NCI-H187 (cell line): ENCODE measurements at places on chromosomes 5 and 9.
A peak's percentile ranks its signal among the peaks of the same experiment; 100 is the strongest.

- DNase-seq: no peak
These were observed 242.5 kb downstream of the MLLT3 start for GRCh38 chr9:20379804-20380225.

DNA sequence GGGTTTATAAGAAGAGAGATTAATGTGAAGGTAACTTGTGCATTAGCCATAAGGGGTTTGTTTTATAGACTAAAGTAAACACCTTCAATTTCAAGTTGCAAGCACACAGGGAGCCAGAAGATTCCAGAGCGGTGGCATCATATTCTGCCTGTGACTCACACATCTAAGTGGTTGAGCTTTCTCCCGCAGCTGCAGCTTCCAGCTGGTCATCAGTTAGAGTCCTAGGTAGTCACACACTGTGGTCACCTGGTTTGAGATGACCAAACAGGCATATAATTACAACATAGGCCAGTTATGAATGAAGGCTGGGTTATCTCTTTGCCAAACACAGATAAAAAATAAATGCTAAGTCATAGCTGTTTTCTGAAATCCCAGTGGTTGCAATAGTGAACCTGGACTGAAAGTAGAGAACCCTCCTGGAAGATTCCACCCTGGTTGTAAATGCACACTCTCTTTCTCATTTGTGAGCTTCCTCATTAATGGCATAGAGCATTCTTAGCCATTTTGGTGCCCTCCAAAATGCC is 171.3 kb downstream of the GDNF start:
- peak; percentile 51 for DNase-seq

DNA sequence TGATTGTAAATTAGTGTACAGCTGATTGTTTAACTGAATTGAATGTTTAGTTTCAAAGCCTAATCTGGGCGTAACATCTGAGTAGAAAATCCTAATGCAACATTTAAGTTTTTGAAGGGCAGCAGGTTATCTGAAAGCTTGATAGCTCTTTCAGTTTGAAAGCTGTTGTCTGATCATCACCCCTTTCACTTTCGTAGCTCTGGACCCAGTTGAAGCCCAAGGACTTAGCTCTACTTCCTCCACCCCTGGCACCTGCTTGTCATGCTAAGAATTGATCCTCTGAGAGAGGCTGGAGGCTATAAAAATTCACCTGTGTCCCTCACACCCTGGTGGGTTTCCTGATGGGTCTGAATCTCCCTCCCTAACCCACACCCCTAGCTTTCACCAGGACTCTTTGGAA is 86.0 kb downstream of the ZFAND5 start:
- DNase-seq: no peak

DNA sequence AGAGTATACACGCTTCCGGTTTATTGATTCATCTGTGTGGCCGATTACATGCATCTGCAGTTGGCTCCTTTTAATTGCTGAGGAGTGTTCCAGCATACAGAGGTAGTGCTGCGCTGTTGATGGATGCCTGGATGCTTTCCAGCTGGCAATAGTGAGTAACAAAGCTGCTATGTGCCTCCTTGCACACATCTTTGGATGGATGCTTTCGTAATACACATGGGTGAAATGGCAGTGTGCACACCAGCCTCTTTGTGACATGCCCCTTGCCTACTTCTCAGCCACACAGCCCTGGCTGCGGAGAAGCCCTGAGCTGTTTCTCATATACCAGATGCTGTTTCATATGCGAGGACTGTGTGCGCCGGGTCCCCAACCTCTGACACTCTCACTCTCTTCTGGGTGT is 151.0 kb downstream of the GADD45G start:
- no peak for DNase-seq

- DNase-seq: no peak
These were observed 92.0 kb downstream of the C9orf152 start for GRCh38 chr9:110115826-110116542.

- no peak for DNase-seq
These were observed 1.1 kb downstream of the PRRX2 start for GRCh38 chr9:129666575-129666974.

- no peak for DNase-seq
These were observed 105.1 kb upstream of the MVB12B start for GRCh38 chr9:126221480-126221879.

DNA sequence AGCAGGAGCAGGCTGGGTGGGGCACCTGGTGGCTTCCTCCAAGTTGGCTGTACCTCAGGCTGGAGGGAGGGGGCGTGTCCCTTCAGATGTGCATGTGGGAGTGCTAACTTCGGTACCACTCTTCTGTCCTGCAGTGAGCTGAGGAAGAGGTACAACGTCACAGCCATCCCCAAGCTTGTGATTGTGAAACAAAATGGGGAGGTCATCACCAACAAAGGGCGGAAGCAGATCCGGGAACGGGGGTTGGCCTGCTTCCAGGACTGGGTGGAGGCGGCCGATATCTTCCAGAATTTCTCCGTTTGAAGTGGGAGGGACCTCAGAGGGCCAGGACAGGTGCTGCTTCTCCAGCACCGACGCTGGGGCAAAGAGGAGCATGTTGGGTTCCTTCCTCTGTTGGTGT is 9.3 kb downstream of the NXNL2 start:
- DNase-seq: no peak

GRCh38 chr5:156893517-156893916 is 43.4 kb downstream of the PPP1R2B start:
- no peak for DNase-seq

GRCh38 chr5:83563631-83564030 is 92.1 kb downstream of the VCAN start:
- no peak for DNase-seq

- no peak for DNase-seq
These were observed 101.7 kb downstream of the GNA14 start for GRCh38 chr9:77546376-77546950.
